LoVo (cell line): ENCODE measurements at places on chromosomes 2 and 18.

DNA sequence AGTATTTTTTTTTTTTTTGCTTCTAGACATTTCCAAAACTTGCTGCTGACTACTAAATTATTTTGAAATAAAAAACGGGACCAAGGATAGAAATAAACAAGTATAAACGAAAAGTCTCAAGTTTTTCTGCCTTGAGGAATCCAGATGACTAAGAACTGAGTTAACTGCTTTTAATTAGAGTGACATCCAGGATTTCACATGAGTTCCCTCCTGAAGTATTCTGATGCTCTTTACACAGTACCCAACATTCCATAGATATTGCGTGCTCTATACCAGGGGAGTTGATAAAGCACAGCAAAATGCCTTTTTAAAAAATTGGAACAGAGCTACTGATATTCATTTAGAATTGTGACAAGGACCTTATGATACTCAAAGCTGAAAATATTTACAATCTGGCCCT lies 618.0 kb downstream of the CCDC85A start:
- DNase-seq, result no peak

DNA sequence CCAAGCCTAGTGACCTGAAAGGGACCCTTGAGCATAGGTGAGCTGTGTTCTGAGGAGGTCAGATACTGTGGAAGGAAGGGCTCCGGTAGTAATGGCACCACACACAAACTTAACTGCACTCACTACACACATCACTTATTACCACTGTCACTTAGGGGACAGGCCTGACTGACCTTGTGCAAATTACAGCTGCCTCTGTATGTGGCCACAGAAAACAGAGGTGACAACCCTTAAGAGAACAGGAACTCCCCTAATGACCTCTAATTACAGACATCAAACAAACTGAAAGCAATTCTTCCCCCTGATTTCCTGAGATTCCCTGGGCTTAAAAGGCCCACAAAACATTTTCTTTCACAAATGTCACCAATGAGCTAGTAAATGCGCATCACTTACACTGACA lies 360.6 kb downstream of the RND3 start:
- DNase-seq, result no peak

- peak; percentile 52 for DNase-seq
Measured at GRCh38 chr18:55321265-55322177, 266.5 kb downstream of the TCF4 start.

DNA sequence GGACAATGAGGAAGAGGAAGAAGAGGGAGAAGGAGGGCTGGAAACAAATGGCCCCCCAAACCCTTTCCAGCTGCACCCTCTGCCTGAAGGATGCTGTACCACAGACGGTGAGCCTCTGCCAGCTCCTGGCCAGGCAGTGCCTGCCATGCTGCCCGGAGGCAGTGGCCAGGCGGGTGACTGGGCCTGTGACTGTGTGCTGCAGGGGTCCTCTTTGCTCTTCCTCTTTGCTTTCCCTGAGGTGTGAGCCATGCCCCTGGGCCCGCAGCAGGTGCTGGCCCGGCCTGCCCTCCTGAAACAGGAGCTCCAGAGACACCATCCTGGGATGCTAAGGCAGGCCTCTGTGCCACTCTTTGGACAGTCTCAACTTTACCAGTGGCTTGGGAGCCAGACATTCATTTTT lies 28.6 kb downstream of the GREB1 start:
- no peak for DNase-seq

GRCh38 chr18:63617915-63618234 lies 26.2 kb downstream of the SERPINB4 start:
- DNase-seq, result no peak

DNA sequence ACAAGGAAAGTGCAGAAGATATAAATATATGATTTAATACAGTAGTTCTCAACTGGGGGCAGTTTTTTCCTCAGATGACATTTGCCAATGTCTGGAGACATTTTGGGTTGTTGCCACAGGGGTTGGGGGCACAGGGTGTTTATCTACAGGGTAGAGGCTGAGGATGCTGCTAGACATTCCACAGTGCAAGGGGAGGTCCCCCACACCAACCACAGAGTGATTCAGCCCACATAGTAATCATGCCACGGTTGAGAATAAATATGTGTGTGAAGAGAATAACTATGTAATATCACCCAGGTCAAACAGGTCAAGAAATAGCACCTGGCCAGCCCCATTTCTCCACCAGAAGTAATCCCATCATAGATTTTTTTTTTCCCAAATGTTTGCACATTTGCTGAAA lies 17.9 kb downstream of the DYSF start:
- no peak for DNase-seq

DNA sequence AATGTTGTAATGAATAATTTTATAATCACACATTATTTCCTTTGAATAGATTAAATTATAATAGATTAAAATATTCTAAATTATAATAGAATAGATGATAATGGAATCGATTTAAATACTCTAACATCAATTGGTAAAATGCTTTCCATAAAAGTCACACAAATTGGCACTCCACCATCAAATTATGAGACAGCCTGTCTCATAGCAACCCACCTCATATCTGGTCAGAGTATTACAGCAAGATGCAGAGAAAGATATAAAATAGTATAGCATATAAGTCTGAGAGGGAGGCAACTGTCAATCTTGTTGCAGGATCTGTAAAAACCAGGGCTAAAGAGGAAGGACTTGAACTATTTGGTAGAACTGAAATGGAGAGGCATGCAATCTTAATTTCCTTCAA lies 98.4 kb upstream of the NCKAP5 start:
- no peak for DNase-seq

DNA sequence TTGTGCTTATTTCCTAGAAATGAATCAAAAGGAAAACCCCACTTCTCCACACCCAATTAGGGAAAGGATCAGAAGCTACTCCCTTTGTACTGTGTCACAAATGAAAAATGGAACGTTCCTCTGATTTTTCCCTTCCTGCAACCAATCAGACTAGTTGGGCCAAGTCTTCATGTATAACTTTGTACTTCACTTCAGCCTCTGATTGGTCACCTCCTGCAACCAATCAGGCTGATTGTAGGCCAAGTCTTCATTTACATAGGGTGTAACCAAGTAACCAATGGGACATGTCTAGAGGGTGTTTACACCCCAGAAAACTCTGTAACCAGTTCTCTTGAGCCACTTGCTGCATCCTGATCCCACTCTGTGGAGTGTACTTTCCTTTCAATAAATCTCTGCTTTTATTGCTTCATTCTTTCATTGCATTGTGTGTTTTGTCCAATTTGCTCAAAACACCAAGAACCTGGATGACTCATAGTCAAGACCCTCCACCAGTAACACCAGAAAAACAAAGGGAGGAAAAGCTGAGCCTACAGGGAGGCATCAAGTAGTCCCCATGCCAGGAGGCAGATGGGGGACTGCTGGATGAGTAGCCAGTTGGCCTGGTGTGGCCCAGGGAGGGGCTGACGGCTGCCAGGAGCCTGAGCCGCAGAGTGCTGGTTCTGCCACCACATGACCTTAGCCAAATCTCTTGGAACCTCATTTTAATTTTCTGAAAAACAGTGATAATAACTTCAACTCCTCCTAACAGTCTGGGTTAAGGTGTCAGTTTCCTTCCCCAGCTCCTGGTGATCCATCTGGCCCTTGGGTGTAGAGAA lies 46.1 kb downstream of the SOWAHC start:
- no peak for DNase-seq

DNA sequence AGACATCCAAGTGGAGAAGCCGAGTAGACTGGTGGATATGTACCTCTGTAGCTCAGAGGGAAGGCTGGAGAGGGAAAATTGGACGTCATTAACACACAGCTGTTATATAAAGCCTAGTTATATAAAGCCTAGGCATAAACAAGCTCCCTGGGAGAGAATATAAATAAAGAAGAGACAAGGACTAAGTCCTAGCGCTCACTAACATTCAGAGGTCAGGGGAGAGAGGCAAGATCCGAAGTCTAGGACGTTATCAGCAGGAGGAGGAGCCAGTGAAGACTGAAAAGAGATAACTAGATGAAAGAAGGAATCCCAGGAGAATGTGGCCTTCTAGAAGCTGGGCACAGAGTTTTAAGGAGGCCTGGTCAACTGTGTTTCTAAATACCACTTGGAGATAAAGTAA lies 55.3 kb downstream of the NOL10 start:
- DNase-seq, result no peak

DNA sequence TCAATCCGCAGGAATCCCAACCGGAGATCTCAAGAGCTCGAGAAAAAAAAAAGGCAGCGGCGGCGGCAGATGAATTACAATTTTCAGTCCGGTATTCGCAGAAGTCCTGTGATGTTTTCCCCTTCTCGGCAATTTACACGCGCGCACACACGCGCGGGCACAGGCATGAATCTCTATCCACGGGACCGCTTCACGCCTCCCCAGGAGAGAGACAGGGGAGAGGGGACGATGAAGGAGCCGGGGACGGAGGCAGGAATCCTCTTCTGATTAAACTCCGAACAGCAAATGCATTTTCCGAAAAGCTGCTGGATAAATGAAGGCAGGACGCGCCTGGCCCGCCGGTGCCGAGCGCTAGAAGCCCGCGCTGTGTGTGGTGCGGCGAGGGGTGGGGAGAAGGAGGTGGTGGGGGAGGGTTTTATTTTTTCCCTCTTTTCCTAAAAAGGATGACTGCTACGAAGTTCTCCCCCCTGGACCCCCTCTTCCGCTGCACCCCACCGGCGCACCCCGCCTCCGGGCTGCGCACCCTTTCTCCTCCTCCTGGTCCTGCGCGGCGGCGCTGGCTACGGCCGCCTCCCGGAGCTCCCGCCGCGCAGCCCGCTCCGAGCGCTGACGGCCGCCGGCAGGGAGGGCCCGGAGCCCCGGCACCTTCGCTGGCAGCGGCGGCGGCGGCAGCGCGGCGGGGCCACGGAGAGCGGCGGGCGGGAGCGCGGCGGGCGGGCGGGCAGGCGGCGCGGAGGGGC lies at the start of gene BCL2:
BCL2 (minus strand) TSS at position 387 of the 740 bp plus-strand sequence.
- DNase-seq, result no peak

DNA sequence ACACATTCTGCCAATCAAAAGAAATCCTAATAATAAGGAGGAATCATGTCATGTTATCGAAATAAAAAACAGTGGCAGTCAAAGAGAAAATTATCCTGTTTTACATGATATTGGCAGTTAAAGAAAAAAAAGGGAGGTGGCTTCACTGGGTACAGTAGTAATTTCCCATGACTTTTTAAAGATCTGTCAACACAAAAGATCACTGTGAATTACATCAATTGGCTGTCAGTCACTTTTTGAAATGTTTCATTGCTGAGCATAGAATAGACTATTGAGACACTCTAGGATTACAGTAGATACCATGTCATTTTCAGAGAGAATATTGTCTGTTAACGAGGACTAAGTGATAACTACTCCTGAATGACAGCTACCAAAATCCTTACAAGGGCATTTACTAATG lies 335.7 kb upstream of the CYP26B1 start:
- DNase-seq, result no peak

- no peak for DNase-seq
Measured at GRCh38 chr18:14942275-14942674, 194.3 kb downstream of the ANKRD30B start.

DNA sequence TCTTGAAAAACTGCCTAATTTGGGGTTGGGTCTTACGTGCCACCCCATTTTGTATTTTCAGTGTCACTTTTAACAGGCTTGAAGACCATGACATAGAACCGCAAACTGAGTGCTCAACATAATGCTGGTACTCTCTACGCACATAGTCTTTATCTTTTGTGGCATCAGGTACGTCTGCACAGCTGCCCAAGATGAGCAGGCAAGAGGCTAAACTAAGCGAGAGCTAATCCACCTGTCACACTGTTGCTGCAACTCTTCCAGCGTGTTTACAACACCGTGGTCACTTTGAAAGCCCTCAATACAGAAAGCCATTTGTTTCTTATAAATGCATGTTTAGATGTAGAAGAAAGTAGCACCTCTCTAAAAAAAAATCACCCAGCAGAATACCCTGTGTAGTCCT lies 270.0 kb upstream of the TCF4 start:
- no peak for DNase-seq

GRCh38 chr2:192357217-192357616 lies 162.5 kb upstream of the TMEFF2 start:
- DNase-seq, result no peak

GRCh38 chr2:150513647-150514046 lies 26.2 kb upstream of the RND3 start:
- DNase-seq, result no peak
